ENCODE measurements at places on chromosomes 7 and 10.

DNA sequence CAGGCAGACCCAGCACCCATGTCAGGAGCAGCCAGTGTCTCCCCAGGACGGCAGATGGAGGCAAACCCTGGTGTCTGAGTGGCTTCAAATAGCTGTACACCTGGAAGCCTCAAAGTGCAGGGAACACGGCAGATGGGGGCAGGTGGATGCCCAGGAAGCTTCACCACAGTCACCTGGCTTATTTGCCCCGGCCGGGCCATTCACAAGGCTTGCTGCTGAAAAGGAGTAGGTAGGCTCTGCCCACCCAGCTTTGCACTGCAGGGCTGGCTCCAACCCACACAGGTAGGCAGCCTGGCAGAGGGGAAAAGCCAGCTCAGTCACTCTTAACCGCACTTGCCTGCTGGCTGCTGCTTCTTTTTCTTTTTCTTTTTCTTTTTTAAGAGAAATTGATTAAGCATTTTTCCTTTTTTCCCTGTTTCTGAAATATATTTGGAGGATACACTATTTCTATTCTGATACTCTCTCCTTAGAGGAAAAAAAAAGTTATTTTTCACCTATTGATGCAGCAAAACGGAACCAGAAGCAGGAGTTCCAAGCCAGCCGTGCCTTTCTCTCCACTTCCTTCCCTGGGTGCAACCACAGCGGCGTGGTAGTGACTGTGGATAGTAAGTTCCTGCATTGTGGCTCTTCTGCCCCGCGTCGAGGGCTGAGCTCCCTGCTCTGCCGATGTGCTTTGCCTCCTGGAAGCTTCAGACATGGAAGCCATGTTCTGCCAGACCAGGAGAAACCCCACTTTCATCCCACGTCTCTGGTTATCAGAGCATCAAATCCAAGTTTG is 118.3 kb downstream of the KLF6 start:
- no peak for DNase-seq

GRCh38 chr7:151271699-151272355 is 23.3 kb upstream of the SMARCD3 start:
- peak; percentile 8 for DNase-seq

GRCh38 chr10:4813023-4813422 is 13.0 kb upstream of the AKR1E2 start:
- no peak for DNase-seq

DNA sequence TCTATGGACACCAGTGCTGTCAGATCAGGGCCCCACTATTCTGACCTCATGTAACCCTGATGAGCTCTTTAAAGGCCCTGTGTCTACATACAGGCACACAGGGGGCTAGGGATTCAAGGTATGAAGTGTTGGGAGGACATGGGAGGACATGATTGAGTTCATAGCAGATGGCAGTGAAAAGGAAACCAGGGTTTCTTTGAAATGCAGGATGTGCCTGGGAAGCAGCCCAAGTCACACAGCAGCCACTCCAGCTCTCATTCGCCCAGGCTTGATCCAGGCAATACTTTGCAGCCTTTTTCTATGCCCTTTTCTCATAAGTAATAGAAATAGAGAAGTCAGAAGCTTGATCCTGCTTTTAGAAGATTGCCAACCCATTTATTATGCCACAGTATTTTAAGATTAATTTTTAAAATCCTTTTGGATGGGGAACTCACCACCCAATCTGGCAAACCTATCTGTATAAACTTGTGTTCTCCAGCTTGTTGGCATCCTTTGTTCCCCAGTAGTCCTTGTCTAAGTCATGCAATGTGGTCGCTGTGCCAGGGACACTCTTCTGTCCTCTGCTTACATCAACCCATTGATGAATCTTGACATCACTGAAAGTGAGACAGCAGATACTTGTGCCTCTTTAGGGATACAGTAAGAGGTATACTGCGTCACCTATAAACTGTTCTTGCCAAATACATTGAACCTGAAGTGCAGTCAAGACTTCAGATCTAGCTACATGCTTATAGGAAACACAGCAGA is 95.0 kb downstream of the TAF3 start:
- DNase-seq: no peak

GRCh38 chr10:124882313-124882712 is 59.6 kb upstream of the ZRANB1 start:
- no peak for DNase-seq

DNA sequence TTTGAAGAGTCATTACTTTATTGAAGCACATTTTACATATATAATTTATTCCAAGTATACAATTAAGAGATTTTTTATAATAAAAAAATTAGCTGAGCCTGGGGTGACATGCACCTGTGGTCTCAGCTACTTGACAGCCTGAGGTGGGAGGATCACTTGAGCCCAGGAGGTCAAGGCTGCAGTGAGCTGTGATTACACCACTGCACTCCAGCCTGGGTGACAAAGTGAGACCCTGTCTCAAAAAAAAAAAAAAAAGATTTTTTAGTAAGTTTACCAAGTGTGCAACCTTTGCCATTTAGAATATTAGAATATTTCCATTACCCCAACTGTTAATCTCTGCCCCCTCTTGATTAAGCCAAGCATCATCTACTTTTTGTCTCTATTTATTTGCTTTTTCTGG is 196.0 kb downstream of the CCSER2 start:
- no peak for DNase-seq

DNA sequence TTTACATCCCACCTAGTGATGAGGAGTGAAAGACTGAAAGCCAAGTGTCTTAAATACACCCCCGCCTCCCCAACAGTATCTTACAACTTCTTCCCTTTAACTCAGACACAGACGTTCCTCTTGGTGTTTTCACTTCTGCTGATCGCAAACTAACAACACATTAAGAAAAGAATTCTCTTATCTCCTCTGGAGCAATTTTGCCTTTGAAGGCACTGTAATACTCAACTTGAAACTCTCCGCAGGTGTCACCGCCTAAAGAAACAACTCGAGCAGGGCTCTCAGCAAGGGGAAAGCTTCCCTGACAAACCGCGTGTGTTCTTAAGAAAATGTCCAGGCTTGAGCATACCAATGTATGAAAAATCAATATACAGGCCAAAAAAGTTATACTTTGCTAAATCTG is 452 bp downstream of the SEMA3C start:
- no peak for DNase-seq

- DNase-seq: no peak
Observed at GRCh38 chr7:56127241-56127975, 11.2 kb upstream of the NUPR2 start.

DNA sequence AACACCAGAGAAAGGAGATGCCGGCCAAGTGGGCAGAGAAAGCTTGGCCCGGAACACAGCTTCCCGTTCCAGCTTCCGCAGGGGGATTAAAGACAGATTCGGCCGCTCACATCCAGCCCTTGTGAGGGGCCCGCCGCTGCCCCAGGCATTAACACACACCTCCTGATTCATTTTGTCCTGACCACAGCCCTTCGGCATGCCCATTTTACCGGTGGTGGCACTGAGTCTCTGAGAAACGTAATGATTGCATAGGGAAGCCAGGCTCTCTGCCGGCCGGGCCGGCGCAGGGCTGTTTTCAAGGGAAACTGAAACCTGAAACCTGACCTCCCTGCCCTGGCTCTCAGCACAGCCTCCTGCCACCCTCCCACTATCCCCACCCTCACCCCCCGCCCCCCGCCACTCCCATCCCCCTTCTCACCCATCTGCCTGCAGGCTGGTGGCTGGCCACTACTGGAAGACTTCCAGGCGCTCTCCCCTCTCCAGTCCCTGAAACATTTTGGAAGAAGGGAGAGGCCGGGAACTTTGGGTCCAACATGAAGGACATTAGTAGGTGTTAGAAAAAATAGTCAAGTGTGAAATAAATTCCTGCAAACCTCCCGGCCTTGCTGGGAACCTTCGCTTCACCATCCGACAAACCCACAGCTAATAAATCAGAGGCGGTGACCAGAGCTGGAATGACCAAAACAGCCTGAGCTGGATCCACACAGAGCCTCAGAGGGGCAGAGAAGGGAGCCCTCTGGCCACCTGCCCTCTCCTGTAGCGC is 83.5 kb upstream of the CUX1 start:
- DNase-seq: no peak

DNA sequence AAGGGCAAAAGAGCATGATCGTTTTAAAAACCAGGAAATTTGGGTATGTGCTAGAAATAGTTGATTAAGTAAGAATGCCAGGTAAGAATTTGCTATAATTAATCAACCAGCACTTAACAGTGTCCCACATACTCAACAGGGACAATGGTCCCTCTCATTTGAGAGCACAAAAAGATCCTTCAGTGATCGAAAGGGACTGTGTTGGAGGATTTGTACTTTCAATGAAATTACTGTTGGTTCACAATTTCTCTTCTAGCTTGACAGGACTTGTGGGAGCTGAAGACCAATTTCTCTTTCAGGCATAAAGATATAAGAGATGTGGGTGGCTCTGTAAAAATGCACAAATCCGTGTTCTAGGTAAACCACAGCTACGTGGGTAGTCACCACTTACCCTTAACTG is 12.5 kb upstream of the PLEKHS1 start:
- DNase-seq: no peak

- no peak for DNase-seq
Observed at GRCh38 chr7:97446361-97446760, 285.5 kb upstream of the TAC1 start.

GRCh38 chr10:104299031-104299904 is 30.3 kb downstream of the GSTO2 start:
- DNase-seq: no peak

DNA sequence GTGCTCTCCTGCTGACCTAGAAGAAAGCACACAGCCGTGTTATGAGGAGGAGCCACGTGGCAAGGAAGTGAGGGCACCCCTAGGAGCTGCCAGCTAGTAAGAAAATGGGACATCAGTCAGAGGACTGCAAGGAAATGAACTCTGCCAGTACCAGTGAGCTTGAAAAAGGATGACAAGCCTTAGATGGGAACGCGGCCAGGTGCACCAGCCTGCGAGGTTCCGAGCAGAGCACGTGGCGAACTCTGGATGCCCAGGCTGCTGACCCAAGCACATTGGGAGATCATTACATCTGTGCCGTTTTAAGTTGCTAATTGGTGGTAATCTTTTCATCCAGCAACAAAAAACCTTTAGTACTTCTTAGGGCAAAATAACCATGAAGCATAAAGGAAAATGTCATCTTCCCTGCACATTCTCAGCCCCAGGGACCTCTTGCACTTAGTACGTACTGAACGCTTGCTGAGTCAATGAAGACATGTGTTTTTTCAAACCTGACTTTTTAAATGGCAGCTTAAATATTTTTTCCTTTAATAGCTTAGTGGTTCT is 69.4 kb downstream of the AMZ1 start:
- no peak for DNase-seq

DNA sequence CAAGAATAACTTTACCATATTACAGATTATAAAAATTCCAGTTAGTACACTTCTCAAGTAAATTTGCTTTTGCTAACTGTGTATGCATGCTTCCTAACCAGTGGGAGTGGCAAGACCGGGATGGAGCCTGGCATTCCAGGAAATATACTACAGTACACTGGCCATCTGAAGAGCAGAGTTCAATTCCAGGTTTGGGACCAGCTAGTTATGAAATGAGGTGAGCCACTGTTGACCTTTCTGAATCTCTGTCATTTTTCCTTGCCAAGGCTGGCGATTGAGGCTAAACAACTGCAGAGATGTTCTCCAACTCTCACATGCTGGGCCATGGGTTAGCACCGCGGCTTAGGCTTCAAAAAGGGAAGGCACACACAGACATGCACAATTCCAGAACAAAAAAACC is 258.2 kb downstream of the GLI3 start:
- DNase-seq: no peak

GRCh38 chr10:71451754-71452153 is 55.0 kb downstream of the CDH23 start:
- no peak for DNase-seq

DNA sequence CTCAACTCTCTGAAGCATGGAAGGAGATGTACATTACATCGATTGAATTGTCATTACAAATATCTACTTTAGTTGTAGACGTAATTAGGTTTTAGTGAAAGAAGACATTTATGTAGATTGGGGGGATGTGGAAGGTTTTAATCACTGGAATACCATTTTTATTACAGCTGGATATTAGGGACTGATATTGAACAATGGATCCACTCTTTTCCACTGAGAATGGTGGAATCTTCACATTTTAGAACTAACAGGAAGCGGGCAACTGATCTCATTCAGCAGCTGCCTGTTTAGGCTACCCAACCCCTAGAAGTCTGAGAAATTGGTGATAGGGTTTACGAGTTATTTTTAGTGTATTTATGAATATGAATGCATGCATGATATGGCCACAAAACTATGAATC is 336.2 kb upstream of the LRGUK start:
- no peak for DNase-seq

- no peak for DNase-seq
Observed at GRCh38 chr7:113314594-113314993, 196.2 kb upstream of the SMIM30 start.

GRCh38 chr10:69446229-69446628 is 5.0 kb upstream of the TSPAN15 start:
- no peak for DNase-seq

DNA sequence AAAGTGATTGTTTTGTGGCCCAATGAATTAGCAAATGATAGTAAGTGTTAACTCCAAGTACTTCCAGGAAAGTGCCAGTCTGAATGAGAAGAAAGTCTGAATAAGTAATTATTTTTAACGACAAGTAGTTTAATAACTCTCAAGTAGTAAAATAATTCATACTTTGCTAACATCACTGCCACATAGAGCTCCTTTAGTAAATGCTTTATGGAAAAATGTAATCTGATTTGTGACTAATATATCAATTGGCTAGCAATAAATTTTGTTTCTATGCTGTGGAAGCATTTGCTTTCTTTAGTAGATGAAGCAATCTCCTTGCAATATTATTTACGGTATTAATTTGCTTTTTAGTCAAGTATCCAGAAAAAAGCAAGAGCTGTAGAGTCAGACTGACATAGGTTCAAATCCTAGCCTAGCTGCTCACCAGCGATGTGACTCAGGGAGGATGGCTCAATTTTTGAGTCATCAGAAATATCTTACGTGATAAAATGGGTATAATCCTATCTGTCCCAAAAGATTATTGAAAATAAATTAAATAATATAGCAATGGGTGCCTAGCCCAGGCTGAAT is 329.3 kb downstream of the FGFR2 start:
- no peak for DNase-seq

GRCh38 chr7:19235680-19236079 is 90.5 kb upstream of the FERD3L start:
- DNase-seq: no peak

DNA sequence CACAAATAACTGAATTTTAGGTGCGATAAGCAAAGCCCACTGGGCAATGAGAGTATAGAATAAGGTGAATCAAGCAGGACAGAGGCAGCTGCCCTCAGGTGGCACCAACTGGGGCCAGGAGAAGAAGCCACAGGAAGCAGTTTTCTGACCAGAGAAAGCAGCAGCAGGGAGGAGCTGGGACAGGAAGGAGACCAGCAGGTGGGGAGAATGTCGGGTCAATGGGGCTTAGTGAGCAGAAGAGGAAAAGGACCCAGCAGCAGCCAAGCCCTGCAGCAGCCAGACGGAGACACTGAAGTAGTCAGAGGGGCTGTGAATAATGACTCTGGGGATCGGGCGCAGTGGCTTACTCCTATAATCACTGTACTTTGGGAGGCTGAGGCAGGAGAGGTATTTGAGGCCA is 209.6 kb upstream of the SH2B2 start:
- no peak for DNase-seq

DNA sequence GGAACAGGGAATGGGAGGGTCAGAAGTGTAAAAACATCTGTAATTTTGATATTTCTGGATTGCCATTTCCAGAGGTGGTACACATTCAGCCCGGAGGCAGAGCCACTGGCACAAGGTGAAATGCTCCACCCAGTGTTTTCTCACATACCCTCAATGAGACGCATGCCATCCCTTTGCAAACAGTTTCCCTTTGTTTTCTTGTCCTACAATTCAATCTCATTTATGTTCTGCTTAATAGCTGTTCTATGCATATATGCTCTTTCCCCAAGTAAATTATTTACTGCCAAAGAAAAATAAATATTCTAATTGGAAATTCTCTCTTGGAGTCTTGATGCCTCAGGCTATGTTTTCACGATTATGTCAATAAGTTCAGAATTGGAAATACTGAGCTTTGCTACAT is 369.7 kb upstream of the AKR1E2 start:
- no peak for DNase-seq

Data from fibroblast of skin of left biceps (primary cell).